ENCODE measurements at places on chromosomes 12 and 14.

DNA sequence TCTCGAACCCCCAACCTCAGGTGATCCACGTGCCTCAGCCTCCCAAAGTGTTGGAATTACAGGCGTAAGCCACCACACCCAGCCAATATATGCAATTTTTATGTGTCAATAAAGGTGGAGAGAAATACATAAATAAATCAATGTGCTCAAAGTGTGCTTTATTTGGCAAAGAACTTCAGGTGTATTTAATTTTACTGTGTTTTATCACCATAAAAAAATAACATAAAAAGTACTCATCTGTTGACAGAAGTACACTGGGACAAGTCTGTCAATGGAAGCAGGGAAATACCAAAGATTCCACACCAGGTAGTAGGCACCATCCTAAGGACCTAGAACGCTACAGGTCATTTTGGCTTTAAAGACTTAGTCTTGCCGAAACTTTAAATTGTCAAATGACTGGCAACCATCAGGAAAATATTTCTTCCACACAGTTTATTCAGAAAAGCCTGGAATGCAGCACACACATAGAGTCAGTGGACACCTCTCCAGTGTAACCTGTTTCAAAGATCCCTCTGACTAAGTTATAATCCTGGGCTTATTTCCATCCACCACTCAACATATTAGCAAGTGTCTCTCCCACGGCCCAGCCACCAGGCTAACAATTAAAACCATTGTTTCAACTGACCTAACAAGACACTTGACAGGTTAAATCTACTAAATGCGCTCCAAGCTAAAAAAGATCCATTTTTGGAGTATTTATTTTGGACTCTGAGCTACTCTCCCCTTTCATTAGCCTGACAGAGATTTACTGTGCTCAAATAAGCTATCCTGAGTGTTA is 4.2 kb downstream of the ERO1A start:
- DNase-seq, result no peak

DNA sequence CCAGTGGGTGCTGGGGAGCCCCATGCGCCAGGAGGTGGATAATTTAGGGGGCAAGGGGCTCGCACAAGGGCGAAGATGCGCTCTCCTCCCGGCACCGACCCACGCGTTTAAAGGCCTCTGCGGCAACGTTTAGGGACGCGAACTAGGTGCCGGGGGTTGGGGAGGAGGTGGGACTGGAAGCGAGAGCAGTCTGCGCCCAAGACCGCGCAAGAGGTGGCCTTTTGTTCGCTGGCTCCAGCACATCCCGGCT is 1.3 kb downstream of the SLC38A1 start:
- DNase-seq, result no peak

DNA sequence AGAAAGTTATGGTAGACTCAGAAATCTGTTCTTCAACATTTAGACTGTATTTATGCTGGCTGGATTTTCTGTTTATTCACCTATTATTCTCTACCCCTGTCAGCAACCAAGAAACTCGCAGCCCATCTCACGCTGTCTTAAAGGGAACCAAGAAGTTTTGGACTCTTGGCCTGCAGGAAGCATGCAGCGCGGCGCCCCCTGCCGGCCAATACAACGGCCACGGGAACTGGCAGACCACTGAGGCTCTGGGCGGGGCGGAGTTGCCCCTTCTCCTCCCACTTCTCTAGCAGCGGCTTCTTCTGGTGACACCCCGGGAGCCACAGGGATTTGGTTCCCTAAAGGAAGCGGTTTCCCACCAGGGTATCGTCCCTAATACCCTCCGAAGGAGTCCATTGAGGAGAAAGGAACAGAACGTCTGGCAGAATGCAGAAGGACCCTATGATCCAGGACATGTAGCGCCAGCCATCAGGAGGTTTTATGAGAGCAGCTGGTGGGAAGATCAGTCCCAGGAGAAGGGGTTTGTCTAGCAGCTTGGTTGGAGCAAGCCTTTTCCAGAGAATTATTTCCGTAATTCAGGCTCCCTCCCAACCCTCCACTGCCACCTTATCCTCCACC is 21.0 kb upstream of the RNASE2 start:
- DNase-seq, result peak; percentile 3

DNA sequence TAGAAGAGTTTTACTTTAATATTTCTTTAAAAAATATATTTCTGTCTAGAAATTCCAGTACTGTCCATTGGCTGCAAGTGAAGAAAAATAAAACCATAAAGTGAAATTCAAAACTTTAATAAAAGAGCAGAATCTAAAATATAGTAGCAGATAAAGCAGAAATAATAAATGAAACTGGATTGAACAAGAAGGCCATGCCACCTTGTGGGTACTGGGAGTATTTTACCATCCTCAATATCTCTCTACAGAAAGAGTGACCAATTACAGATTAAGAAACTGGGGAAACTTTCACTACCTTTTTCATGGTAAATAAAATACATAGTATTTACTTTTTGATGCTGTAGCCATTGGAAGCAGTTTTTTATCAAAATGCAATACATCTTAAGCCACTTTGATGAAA is 220.5 kb downstream of the BCAT1 start:
- peak; percentile 22 for DNase-seq

- no peak for DNase-seq
These were observed 8.6 kb upstream of the HDAC7 start for GRCh38 chr12:47828008-47828975.

DNA sequence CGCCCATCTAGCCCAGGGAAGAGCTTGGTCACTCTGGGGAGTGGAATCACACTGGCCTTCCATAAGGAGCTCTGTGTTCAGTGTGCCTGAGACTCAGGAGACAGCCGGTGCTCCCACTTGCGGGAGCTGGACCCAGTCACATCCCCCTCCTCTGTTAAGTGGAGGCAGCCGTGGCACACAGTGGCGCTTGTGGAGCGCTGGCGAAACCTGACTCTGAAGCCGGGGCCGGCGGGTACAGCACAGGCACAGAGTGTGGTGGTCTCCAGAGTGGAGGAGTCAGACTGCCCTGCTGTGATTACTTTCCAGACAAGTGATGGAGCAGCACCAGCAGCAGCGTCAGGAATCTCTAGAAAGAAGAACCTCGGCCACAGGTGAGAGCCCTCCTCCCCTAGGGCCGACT is 33.0 kb downstream of the DEGS2 start:
- no peak for DNase-seq

GRCh38 chr14:23438101-23438971 is 2.9 kb upstream of the MYH7 start:
- DNase-seq, result no peak

DNA sequence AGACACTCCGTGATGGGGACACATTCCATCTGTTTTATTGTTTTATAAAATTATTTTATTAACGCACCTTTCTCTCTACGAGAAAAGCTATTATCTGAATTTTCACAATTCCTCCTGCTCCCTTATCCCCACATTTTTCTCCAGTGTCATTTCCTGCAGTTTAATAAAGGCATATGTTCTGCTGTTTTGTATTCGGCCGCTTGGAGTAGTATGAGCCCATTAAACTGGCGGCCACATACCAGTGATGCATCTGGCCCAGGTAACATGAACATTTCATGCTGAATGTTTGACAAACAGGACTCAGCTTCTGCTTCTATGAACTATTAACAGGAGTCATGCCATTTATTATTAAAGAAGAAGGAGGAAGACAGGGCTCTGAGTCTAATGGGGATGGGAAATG is 511.0 kb downstream of the TMEM121 start:
- DNase-seq, result no peak

DNA sequence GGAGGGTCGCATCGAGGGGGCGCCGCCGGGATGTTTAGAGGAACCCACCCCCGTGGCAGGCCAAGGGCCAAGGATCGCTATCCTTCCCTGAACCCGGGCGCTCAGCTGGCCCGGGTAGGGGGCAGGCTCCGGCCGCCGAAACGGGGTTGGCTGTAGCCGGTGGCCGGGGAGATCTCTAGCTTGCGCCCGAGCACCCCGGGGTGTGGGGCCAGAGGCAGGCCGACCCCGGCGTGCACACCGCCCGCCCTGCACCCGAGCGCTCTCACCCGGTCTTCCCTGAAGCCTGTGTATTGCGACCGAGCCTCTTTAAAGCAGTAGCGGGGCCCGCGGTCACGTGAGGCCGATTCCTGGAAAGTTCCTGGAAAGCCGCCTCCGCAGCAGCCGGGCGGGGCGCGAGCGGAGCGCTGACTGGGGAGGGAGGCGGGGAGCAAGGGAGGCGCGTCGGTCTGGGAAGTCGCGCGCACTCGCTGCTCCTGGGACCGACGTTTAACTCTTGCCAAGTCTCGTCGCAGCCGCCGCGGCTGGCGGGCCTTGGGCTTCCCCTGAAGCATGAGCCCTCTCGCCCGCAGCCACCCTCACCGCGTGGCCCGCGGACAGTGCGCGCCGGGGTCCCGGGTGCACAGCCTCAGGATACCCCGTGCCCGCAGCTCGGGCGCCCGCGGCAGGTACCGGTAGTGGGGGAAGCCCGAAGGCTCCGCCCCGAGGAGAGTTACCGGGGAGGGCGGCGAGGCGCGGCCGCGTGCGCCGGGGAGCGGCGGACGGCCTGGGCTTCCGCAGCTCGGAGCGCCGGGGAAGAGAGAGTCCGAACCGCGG is 1.7 kb upstream of the SOCS2 start:
- DNase-seq, result peak; percentile 94

GRCh38 chr14:42173206-42173605 is 566.5 kb downstream of the LRFN5 start:
- no peak for DNase-seq

GRCh38 chr14:68794851-68795596 is 2.2 kb upstream of the ZFP36L1 start:
- DNase-seq, result peak; percentile 84

- DNase-seq, result no peak
These were observed 98.0 kb downstream of the FBXL14 start for GRCh38 chr12:1496162-1496900.

- DNase-seq, result peak; percentile 42
These were observed 23.3 kb downstream of the DMAC2L start for GRCh38 chr14:50335389-50335788.

DNA sequence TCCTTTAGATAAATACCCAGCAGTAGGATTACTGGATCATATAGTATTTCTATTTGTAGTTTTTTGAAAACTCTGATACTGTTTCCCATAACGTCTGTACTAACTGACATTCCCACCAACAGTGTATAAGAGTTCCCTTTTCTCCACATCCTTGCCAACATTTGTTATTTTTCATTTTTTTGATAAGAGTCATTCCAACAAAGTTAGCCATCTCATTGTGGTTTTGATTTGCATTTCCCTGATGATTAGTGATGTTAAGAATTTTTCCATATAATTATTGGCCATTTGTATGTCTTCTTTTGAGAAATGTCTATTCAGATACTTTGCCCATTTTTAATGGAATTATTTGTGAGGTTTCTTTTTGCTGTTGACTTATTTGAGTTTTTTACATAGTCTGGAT is 486.0 kb downstream of the FLRT2 start:
- DNase-seq, result no peak

DNA sequence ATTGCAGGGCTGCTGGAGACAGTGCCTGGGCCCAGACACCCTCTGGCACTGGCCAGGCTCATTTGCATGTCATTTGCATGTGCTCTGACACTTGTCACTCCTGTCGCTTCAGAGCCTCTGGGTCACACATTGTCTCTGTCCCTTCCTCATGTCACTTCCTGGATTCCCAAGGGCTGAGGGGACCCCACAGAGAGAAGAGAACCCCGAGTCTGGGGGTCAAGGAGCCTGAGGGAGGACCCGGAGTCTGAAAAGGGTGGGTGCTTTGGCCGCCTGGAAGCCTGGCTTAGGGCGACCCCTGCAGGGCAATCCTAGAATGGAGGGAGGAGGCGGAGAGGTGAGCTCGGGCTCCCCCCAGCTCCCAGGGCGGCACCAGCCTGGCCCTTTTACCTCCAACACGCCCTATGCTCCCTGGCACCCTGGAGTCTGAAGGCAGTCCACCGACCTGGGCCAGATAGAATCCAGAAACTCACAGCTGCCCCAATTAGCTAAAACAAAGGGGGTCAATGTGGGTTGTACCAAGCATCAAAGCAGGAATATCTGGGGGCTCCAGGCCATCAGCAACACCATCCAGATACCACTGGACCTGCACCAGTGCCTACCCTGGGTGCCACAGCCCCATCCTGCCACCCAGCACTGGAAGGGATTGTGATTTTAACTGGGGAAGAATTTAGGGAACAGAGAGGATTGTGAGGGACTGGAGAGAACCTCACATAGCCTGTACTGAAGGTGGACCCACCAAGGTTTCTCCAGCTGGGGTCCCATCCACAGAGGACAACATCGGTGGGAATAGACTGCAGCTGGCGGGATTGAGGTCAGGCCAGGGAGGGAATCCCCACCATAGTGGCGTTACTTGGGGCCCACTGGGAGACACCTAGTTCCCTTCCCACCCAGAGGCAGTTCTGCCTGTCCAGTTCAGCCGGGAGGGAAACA is 21.8 kb upstream of the KRT78 start:
- DNase-seq, result peak; percentile 78

GRCh38 chr12:122437656-122438121 is 15.2 kb upstream of the CLIP1 start:
- DNase-seq, result peak; percentile 77

DNA sequence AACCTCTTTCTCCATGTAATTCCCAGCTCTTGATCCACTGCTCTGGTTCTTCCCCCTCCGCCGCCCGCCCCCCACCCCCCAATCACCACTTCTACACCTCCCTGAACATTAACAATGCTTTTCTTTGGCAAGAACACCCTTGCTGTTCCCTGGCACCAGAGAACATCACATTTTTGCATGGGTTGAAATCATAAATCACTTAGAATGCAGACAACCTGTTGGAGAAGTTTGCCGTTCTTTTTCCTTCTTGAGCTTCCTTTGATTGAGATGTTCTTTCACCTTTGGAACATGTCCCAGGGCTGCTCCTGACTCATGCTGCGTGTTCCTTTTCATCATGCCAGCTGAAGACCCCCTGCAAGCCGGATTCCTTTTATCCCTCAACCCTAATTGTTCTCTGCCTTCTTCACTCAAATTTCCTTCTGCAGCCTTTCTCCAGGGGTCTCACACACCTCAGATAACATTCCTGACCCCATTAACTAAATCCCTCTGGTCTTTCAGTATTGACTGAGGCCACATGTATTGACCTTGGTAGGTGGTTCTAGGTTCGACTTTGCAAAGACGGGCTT is 294.1 kb upstream of the TMPO start:
- DNase-seq, result no peak

DNA sequence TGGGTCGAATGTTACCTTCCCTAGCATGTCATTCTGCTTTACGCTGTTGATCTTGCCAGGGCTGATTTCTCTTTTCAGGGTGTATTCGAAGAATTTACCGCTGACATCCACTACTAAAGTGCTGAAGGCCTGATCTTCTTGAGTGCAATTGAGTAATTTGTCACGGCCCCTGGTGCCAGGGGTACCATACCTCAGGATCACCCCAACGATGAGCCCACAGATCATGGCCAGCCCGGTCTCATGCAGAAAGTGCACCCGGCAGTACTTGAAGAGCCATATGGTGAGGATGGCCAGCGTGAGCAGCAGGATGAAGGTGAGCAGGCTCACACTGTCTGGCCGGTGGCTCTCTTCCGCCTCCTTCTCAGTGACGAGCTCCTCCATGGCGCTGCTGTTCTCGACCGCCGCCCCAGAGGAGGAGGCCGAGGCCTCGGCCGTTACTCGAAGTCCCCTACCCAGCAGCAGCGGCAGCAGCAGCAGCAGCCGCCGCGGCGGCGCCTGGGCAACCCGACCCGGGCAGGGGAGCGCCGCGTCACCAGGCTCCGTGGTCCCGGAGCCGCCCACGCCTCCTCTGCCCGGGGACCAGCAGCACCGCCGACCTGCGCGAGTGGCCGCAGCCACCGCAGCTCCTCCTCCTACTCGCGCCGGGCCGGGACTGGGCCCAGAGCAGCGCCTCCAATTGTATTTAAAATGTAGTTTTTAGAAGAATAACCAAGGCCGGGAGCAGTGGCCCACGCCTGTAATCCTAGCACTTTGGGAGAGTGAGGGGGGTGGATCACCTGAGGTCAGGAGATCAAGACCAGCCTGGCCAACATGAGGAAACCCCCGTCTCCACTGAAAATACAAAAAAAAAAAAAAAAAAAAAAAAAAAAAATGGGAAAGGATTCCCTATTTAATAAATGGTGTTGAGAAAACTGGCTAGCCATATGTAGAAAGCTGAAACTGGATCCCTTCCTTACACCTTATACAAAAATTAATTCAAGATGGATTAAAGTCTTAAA is 58.5 kb upstream of the TMPO start:
- peak; percentile 50 for DNase-seq

Data from hepatic stellate cell (primary cell).